ENCODE measurements at places on chromosomes 2 and 18.

DNA sequence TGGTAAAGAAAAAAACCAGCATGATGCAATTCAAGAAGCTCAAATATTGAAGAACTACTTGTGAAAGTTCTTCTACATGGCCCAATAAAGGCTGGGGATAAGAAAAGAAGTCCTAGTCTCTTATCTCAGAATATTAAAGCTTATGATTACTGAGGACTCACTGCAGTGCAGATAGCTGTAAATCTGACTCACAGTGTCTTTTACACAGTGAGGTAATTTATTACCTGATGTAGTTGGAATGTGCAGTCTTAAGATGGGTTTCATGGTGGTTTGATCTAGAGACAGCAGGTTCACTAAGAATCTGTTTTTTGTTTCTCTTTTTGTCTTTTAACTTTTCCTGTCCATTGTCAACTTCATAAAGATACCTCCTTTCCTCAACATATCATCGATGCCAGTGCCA lies 484.0 kb upstream of the MAP2 start:
- DNase-seq: no peak

- DNase-seq: no peak
These were observed 465.5 kb downstream of the XIRP2 start for GRCh38 chr2:167353605-167354280.

DNA sequence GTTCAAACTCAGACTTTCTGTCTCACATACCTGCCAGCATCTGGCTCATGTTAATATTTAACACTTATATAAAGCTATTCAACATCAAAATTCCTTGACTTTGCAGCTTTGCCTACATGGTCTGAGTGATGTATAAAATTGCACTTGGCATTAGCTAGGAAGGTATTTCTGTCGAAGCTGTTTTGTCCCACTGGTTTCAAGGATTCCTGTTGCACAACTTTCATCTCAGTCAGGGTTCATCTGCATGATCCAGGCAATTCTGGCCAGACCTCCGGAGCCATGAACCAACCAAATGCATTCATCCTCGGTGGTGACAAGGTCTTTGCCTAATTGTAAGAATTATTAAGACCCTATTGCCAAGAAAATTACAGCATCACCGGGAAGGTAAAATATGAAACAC lies 185.4 kb downstream of the ZEB2 start:
- DNase-seq: no peak

GRCh38 chr2:31958140-31958717 lies 52.6 kb downstream of the MEMO1 start:
- DNase-seq: no peak

GRCh38 chr2:3279236-3279960 lies 98.2 kb downstream of the EIPR1 start:
- DNase-seq: no peak

DNA sequence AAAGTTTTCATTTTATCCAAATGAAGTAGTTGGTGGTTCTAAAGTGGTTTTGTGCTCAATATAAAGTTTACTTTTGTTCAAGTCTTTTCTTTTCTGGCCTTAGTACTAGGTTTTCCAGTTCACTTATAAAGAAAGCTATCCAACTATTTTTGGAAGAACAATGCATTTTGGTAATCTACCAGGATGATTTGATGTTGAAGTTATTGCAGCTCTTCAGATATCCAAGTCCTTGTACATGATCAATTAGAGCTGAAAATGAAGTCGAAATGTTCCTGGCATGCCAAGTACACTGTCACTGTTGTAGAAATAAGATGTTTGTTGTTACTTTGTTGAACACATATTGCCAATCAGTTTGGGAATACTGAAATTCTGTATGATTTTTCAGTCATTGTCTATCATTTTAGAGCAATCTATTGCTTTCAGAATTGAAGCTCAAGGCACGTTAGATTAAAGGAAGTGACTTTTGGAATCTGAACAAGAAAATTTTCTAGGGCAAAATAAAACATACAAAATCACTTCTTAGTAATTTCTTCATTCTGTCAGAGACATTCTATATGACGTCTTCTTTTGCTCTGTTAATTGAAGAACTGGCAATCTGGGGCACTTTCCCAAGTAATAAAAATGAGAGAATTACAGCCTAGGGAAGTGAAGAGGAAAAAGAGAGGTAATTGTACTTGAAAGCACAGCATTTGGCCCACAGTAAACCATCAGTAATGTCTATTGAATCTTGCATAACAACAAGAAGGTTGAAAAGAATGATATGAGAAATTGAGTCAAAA lies 232.3 kb downstream of the MREG start:
- no peak for DNase-seq

GRCh38 chr2:225994748-225995405 lies 595.4 kb downstream of the NYAP2 start:
- no peak for DNase-seq

- DNase-seq: no peak
These were observed 199.0 kb downstream of the BABAM2 start for GRCh38 chr2:28089486-28089885.

DNA sequence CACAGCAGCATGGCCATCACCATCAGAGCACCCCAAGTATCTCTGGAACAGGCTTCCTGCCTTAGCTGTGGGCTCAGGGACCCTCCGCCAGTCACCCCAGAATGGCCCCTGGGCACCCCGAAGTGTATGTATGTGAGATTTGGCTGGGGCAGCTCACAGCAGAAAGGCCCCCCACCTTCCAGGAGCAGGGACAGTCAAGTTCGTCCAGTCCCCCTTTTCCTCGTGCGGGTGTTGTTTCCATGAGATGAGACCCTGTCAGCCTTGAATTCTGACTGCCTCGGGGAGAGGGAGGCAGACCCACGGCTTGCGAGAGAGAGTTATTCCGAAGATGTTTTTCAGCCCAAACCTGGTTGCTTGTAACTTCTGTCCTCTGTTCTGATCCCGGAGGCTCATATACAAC lies 290.9 kb upstream of the HDAC4 start:
- no peak for DNase-seq

DNA sequence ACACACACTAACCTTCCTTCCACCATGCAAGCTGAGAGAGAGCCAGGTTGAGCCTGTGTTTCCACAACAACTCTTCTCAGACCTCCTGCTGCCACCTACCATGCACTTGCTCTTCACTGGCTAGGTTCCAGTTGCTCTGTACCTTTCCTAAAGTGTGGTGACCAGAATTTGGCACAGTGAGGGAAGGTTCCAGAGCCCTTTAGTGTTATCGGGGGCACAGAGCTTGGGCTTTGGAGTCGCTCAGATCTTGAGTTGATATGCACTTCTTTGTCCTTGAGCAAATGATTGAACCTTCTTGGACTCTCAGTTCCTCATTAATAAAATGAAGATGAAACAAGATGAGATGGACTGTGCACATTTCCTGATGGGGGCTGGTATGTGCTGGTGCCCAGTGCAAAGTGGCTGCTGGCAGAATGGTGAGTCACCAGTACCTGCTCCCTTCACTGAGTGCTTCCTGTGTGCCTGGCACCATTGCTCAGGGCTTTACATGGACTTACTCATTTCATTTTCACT lies 47.1 kb downstream of the NEDD4L start:
- no peak for DNase-seq

DNA sequence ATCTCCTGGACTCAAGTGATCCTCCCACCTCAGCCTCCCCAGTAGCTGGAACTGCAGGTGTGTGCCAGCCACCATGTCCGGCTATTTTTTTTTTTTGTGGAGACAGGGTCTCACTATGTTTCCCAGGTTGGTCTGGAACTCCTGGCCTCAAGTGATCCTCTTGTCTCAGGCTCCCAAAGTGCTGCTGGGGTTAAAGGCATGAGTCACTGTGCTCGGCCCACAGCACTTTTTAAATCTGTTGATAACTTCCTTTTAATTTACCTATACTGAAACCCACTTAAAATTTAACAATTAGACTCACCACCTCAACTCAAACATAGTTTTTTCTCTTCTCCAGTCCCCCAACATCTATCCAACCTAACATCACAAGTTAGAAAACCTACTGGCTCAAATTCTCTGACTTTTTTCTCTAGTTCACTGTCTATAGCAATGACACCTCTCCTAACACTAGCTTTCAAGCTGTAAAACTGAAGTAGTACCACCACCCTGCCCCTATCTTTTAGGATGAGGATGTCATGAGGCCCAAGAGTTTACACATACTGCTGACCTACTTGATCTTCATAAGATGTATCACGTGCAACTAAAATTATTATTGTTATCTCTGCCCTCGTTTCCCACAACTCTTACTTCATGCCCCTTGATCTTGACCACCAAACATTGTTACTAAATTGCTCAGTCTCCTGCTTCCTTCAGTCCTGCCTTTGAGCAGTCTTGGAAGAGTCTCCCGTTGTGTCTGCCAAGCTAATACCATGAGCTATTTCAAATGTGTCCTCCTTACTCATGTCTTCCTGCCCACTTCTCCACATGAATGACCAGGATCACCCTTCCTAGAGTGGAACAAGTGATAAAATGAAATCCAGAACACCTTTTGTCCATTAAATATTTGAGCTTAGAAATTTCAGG lies 142.3 kb upstream of the ZFP36L2 start:
- DNase-seq: no peak

GRCh38 chr18:35355140-35355618 lies 11.0 kb upstream of the ZNF24 start:
- DNase-seq: peak; percentile 46

DNA sequence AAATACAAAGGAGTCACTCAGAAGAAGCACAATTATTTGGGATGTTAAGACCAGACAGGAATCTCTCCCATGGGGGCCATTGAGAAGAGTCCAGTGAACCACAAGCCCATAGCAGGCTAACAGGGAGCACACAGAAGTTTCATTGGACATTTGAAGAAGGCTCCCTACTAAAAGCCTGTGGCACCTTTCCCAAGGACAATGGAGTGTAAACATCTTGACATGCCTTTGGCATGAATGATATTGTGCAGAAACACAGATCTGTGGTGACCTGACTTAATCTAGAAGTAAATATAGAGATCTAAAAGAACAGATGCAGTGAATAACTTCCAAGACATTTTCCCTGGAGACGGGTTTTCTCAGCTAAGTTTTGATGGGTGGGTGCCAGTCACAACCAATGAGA lies 221.5 kb downstream of the EPHA4 start:
- no peak for DNase-seq
